Left renal cortex interstitium (tissue), 4 donors: ENCODE measurements at places on chromosomes 2 and 18.

GRCh38 chr2:38390947-38391346 is 13.9 kb upstream of the ATL2 start:
- DNase-seq: no peak

GRCh38 chr2:50975546-50975945 is 56.4 kb downstream of the NRXN1 start:
- DNase-seq: no peak

GRCh38 chr2:29524652-29525051 is 396.7 kb downstream of the ALK start:
- DNase-seq: no peak

DNA sequence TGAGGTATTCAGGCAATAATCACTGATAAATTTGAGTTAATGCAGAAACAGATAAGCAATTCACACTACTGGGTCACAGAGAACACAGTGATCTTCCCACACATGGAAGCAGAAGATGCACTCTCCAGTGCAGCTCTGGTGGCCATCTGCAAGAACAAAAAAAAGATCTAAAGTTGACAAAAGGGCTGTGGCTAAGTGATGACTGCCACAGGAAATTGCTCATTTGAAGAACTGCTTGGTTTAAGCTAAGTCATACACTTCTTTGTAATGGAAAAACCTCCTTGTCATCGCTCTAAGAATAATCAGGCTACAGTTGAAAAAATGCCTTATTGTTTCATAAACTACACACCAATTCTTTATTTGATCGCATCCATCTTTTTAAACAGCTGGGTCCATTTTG is 115.1 kb downstream of the DTNB start:
- no peak for DNase-seq

GRCh38 chr2:119218478-119219064 is 5.1 kb upstream of the STEAP3 start:
- DNase-seq: peak; percentile 15

DNA sequence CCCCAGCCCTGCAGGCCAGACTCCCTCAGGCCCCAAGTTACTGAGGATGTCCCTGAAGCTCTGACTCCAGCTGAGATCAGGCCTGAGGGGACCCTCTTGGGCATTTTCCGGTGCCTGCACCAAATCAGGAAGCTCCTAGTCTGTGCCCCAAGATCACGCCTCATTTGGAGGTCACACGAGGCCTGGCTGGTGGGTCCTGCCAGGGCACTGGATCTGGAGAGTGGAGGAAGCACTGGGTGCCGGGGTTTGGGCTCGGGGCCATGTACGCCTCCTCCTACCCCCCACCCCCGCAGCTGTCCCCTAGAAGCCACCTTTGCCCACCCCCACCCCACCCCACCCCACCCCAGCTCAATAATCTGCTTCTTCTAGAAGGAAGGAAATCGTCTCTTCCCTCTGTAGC is 16.2 kb downstream of the SH2D6 start:
- DNase-seq: no peak

- no peak for DNase-seq
Observed at GRCh38 chr2:157620956-157621355, 7.7 kb downstream of the ACVR1C start.

DNA sequence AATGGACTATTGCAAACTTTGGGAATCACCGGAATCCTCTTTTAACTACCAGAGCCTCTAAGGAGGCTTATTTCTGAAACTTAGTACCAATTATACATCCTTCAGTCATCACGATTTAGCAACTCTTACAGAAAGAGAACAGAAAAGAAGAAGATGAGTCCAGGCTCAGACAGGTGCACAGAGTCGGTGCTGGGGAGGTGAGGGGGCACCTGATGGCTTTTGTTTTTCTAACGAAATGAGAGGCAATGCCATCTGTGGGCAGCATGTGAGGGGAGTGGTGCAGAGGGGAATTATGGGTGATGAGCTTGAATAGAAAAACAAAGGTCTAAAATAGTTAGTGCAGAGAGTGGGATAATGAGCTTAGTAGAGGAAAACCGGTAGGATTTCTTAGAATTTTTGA is 522.6 kb downstream of the CMPK2 start:
- DNase-seq: no peak

DNA sequence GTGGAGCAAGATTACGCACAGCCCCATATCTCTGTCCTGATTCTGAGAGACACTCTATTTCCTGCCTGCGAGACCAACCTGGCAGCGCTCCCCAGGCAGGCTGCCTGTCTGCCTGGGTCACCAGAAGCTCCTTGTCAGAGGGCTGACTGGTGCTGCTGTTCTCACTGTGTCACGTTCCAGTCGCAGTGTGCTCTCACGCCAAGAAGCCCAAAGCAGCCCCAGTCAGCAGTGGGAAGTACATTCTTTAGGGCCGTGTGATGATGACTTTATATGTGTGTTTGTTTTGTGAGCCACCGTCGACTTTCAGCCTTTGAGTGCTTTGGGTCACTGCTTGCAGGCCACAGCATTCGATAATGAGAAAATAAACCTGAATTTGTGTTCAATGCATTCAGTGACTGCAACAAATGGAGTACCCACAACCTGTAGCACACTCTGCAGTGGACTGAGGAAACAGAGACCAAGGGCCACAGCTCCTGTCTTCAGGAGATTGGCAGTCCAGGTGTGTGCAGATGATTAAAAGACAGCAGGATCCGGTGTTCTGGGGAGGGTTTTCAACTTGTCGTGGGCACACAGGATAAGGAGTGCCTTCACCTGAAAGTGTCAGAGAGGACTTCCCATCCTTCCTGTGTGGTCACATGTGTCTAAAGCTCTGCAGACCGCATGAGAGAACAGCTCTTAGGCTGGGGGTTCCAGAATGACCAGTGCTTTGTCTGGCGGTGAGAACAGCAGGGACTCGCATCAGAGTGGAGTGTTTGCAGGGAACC is 4.8 kb downstream of the TNFRSF11A start:
- DNase-seq: no peak

- DNase-seq: no peak
Observed at GRCh38 chr2:100380681-100381080, 36.8 kb downstream of the CHST10 start.

- peak; percentile 16 for DNase-seq
Observed at GRCh38 chr18:69817335-69817940, 130.2 kb downstream of the CD226 start.

DNA sequence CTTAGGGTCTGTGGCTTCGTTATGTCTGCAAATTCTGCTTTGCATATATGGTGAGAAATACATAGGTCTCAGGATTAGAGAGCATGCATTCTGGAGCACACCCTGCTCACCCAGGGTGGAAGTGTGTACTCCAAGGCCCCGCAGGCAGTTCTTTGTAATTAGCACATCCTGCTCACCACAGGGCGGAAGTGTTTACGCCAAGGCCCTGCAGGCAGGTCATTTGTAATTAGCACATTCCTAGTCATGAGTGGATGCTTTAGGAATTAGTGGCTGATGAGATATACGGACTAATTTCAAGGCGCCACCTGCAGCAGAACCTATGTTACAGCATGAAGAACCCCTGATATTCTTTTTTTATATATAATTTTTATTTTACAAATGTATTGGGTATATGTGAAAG is 4.2 kb downstream of the ALLC start:
- DNase-seq: no peak
